IPS DF 6.9 (cell line): ENCODE measurements at places on chromosomes 2 and 18.

- no peak for DNase-seq
These were observed 416.1 kb downstream of the LPIN1 start for GRCh38 chr2:12162269-12163247.

DNA sequence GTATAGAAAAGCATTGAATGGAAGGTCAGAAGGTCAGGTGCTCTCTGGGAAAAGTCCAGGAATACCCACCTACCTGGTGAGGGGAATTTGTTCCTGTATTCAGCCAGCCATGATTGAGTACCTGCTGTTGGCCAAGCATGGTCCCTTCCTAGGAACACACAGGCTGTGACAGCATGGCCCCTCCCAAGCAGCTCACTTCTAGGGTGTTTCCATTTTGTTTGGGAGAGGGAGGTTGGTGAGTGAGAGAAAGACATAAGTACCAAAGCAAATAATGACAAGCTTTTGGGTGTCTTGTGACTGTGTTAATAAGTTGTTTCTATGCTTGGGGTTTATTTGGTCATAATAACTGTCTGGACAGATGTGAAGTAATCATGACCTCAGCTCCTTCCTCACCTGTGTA is 46.3 kb downstream of the CABLES1 start:
- DNase-seq: no peak

DNA sequence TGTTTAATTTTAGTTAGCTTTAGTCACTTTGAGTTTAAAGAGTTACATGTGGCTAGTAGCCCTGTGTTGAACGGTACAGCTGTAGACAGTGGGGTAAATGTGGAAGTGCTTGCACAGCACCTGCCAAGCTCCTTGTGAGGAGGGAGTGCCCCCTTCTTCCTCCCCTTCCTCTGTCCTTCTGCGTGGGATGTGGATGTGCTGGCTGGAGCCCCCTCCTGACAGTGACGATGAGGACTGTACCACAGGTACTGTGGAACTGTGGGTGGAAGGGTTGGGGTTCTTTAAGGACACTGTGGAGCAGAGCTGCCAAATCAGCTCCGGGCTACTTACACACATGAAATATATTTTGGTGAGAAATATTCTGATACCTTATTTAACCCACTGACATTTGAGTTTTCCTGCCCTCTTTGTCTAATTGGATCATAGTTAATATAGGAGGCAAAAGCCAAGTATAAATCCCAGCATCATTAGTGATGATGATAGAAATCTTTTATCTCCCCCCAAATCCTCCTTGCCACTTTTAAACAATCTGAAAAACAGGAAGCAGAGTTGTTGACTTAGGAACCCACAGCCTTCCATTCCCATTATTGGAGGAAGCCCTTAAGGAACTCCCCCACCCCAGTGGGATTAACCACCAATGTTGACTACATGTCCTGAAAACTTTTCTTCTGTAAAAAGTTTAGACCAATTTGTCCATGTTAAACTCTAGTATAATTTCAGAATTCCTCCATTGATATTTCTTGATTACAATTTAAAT is 181.3 kb downstream of the PTPRM start:
- no peak for DNase-seq

- no peak for DNase-seq
These were observed 98.9 kb upstream of the EPC2 start for GRCh38 chr2:148545390-148546256.

- DNase-seq: no peak
These were observed 238.3 kb upstream of the TRIB2 start for GRCh38 chr2:12478151-12479064.

GRCh38 chr2:128468186-128468920 is 149.7 kb upstream of the HS6ST1 start:
- no peak for DNase-seq
